ENCODE measurements at places on chromosomes 5 and 9.

GRCh38 chr9:82894961-82895821 lies 167.8 kb downstream of the RASEF start:
- no peak for DNase-seq

GRCh38 chr5:81768935-81769452 lies 18.1 kb upstream of the SSBP2 start:
- no peak for DNase-seq

DNA sequence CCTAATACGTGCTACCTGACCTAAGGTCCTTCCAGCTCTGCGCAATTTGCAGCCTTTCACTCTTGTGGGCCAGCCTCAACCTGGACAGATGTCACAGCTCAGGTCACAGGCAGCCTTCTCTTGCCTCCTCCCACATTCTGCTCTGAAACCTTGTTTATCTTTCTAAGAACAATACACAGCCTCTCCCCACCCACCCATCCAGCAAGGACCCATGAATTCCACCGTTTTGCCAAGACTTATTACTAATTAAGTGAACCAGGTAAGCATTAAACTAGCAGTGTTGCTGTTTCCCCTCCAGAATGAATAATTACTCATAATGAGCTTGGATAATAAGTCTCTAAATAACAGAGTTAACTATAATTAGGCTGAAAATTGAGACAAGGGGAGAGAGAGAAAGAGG lies 11.0 kb downstream of the FABP6 start:
- no peak for DNase-seq

- DNase-seq: no peak
Observed at GRCh38 chr9:36967997-36968396, 66.1 kb downstream of the PAX5 start.

GRCh38 chr5:78806544-78806943 lies 158.0 kb upstream of the LHFPL2 start:
- no peak for DNase-seq

- DNase-seq: no peak
Observed at GRCh38 chr5:119312403-119312802, 43.4 kb upstream of the TNFAIP8 start.

- DNase-seq: no peak
Observed at GRCh38 chr5:177132136-177133095, 1.2 kb upstream of the NSD1 start.

- DNase-seq: no peak
Observed at GRCh38 chr5:2003206-2003605, 120.5 kb upstream of the IRX4 start.

DNA sequence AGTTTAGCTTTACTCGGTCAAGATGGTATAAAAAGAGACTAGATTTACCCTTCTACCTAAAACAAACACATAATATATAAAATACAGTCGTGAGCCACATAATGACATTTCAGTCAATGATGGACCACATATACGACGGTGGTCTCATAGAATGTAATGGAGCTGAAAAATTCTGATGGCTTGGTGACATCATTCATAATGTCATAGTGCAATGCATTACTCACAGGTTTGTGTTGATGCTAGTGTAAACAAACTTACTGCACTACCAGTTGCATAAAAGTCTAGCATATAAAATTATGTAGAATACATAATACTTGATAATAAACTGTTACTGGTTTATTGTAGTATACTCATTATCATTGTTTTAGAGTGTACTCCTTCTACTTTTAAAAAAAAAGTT lies 115.9 kb upstream of the GDNF start:
- DNase-seq: no peak

DNA sequence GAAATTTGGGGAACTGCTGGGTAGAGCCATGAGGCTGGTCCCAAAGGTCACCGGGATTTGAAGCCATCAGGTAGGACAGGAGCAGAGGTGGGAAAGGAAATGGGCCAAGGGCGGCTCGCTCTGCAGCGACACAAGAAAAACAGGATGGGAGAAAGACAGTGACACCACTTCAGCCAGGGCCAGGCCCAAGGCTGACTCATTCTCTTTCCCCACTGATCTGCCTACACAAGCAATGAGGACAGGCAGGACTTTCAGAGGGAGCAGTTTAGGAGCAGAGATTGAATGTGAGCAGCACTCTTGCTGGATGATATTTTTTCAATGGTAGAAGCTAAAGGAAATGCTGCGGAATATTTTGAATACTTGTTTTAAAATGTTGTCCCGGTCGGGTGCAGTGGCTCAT lies 3.5 kb downstream of the RUFY1 start:
- DNase-seq: no peak

DNA sequence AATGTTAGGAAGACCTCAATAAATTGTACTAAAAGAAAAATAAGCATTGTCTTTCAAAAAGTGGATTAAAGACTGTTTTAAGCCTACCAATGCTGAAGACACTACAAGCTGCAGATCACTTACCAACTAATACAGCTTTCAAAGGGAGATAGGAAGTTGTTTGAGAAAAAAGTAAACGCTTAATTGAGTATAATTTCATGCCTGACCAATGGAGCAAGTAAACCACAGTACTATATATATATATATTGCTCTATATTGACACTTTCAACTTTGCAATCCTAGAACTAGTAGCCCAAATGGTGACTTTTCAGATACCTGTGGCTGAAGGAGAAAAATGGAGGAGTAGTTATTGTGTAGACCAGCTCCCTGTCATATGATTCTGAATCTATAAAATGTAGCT lies 85.7 kb downstream of the FREM1 start:
- DNase-seq: no peak

GRCh38 chr5:10793785-10794184 lies 32.8 kb upstream of the DAP start:
- DNase-seq: no peak

- no peak for DNase-seq
Observed at GRCh38 chr5:66742896-66743247, 146.7 kb downstream of the MAST4 start.

DNA sequence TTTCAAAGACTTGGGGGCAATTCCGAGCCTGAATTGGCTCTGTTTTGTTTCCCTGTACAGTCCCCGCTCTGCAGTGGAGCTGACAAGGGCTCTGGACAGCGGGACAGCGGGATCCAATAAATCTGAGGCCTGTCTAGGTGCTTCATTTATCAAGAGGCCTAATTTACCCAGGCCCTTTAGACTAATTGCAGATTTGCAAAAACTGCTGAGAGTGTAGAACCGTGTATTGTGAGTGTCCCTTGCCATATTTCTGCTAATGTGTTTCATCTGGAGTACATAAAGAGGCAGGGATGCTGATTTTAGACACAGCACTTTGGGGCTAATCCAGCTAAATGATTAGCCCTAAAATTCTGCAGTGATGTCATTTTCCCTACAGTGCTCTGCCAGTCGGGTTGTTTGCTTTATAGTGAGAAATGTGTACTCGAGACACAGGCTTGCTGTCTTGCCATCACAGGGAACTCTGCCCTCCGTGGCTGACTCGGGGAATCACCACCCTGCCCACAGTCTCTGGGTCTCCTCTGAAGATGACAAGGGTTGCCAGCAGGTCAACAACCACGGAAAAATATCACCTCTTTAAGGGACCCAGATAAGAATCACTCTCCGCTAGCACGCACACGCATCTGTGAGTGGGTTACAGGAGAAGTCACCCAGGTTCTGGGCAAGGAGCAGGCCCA lies 592.0 kb downstream of the BNC2 start:
- no peak for DNase-seq

DNA sequence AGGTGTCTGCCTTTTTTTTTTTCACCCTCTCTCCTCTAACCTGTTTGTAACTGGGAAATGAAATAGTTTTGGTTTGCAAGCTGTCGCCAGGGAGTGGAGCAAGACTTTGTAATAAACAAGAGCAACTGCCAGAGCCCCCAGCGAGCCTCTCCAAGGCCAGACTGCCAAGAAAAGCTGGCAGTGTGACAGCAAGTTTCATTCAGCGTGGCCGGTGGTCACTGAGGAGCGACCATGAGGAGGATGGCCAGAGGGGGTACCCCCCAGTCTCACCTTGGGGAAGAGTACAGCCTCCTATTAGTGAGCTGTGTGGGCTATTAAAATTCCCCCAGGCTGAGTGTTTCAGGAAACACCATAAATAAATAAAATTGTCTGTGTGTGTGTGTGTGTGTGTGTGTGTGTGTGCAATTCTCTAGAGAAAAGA lies 49.9 kb downstream of the ZFAND5 start:
- no peak for DNase-seq

- DNase-seq: no peak
Observed at GRCh38 chr5:150245111-150245789, 44.3 kb downstream of the CAMK2A start.

- DNase-seq: no peak
Observed at GRCh38 chr5:128101676-128102075, 18.1 kb downstream of the SLC12A2 start.

DNA sequence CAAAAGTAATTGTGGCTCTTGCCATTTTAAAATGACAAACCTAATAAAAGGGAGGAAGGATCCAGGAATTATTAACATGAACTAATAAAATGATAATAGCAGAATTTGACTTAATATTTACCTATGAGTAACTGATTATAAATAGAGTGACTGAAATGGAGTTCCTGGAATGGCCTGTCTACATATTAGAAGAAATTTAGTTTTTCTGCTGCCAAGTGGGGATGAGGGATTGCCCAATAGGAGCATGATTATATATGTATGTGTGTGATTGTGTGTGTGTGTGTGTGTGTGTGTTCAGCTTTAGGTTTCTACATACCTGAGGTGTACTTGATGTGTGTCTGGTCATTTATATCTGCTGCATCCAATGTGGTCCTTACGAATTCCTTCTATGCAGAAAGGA lies 36.6 kb upstream of the ITGA1 start:
- no peak for DNase-seq

- no peak for DNase-seq
Observed at GRCh38 chr5:96176022-96176421, 214.4 kb upstream of the ELL2 start.

- no peak for DNase-seq
Observed at GRCh38 chr5:15852217-15852616, 327.4 kb downstream of the MARCHF11 start.

- no peak for DNase-seq
Observed at GRCh38 chr9:115196919-115197318, 79.0 kb upstream of the TNC start.

Data from stimulated activated CD4-positive, alpha-beta T cell treated with anti-CD3 and anti-CD28 coated beads, Interleukin-4, amount 100 ng/mL, for 4 hours (primary cell).